Panc1 (cell line): ENCODE measurements at places on chromosomes 5 and 9. TPM values are rescaled to one million over a fixed set of nuclear protein-coding genes. Genes with fewer than 3 reads are reported as not detected.

GRCh38 chr5:91416491-91416890, 33.4 kb upstream of the ARRDC3 start:
- no peak for DNase-seq
- H3K27ac ChIP-seq: no peak overlapping the region
- no peaks in the 10 kb centered on the region for H3K27me3 ChIP-seq
- H3K36me3 ChIP-seq: no peaks in the 10 kb centered on the region
- H3K4me1 ChIP-seq: peaks cover 2% of the 10 kb centered on the region
- H3K4me3 ChIP-seq: no peak overlapping the region

DNA sequence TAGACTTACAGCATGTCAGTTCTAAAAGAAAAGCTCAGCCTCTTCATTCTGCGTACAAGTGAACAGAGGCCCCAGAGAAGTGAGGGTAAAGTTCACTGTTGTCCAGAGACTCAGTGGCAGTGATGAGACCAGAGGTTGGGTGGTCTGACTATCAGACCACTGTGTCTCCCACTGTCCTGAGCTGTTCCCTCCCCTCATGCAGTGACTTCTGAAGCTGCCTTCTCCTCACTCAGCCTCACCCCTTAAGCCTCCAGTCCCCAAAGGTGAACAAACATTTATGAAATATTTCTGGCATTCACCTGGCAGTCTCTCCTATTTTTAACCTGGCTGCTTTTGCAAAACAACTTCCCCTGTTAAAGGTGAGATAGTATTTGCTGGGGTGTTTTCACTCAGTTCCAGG, 54.7 kb downstream of the ABLIM3 start:
- H3K4me3 ChIP-seq: no peak overlapping the region
- DNase-seq: no peak
- H3K4me1 ChIP-seq: no peaks in the 10 kb centered on the region
- H3K27ac ChIP-seq: no peak overlapping the region
- H3K36me3 ChIP-seq: no peaks in the 10 kb centered on the region

The IL5 gene
- total RNA-seq: not detected

The TMEM252 gene
- not detected for total RNA-seq

The CSNK1G3 gene
- 40.8 TPM for total RNA-seq

- H3K27ac ChIP-seq: no peak overlapping the region
- H3K4me3 ChIP-seq: no peak overlapping the region
- H3K4me1 ChIP-seq: no peaks in the 10 kb centered on the region
- no peaks in the 10 kb centered on the region for H3K36me3 ChIP-seq
Measured at GRCh38 chr9:117302487-117302886, 112.4 kb downstream of the ASTN2 start.

- no peak for DNase-seq
- H3K36me3 ChIP-seq: no peaks in the 10 kb centered on the region
- no peak overlapping the region for H3K27ac ChIP-seq
- H3K4me3 ChIP-seq: no peak overlapping the region
- no peaks in the 10 kb centered on the region for H3K27me3 ChIP-seq
Measured at GRCh38 chr5:178426326-178427130, 163.7 kb downstream of the COL23A1 start.

GRCh38 chr5:171308453-171309275, at the start of gene TLX3:
TLX3 (plus strand) TSS chr5:171309248; CDS start chr5:171309366, 118 bp downstream.
- H3K36me3 ChIP-seq: no peaks in the 10 kb centered on the region
- H3K4me3 ChIP-seq: no peak within 1 kb of the TSS
- no peak within 1 kb of the TSS for H3K27ac ChIP-seq
- H3K27me3 ChIP-seq: peaks cover 2% of the 10 kb centered on the region; the same call in 1 of the 2 replicates

DNA sequence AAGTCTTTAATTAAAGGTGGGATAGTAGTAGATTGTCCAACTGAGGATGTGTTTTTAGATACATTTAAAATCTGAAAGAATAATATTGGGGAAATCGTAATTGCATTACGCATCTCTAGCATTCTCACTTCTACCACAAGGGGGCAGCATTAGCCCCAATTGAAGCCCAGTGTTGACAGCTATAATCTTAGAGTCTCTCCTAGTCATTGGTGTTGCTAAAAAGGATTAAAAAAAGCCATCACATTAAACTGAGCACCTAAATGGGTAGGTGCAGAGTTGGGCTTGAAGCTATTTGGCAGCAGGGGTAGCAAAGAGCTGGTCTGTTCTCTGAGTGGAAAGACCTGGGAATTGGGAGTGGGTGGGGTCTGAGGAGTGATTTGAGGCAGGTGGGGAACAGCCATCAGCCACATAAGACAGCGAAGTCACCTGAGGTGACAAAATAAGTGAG, 177.2 kb downstream of the OSTF1 start:
- no peak overlapping the region for H3K27ac ChIP-seq
- DNase-seq: peak; percentile 5
- H3K4me3 ChIP-seq: no peak overlapping the region
- no peaks in the 10 kb centered on the region for H3K4me1 ChIP-seq
- H3K36me3 ChIP-seq: no peaks in the 10 kb centered on the region
- H3K27me3 ChIP-seq: no peaks in the 10 kb centered on the region

DNA sequence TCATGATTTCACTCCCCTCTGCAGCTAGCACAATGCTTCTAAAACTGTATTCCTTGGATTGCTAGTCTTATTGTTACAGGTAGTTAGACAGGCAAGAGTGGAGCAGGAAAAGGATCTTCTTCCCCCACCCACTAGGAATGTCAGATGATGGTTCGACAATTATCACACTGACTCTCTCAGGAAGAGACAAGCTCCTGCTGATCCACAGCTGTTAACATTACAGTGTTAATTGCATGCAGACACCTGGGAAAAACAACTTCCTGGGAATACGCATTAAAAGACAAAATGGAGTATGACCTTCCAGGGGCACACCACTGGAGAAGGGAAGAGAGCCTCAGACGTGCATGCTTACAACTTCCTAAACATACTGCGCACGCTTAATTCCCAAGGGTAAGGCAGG, 46.2 kb upstream of the LIFR start:
- H3K36me3 ChIP-seq: no peaks in the 10 kb centered on the region
- H3K4me3 ChIP-seq: no peak overlapping the region
- peaks cover 23% of the 10 kb centered on the region for H3K4me1 ChIP-seq
- no peak overlapping the region; the same call in 1 of the 2 replicates for H3K27ac ChIP-seq

DNA sequence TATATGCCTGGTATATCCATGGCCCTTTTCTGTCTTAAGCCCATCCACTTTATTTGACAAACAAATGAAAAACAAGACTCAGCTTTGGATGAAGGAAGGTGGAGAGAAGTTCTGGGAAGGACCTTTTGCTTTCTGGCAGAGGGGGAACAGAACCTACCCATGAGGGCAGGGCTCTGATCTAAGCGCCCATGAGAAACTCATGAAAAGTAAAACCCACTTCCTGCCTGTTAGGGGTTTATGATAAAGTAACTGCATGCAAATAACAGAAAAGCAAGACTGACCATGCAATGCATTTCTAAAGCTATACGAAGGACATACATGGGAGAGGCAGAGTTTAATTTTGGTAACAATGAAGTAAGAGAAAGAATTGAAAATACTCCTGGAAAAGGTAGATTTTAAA, 181.9 kb upstream of the ADRA1B start:
- no peak overlapping the region for H3K4me3 ChIP-seq
- no peak overlapping the region for H3K27ac ChIP-seq
- no peak for DNase-seq
- no peaks in the 10 kb centered on the region for H3K4me1 ChIP-seq
- H3K36me3 ChIP-seq: no peaks in the 10 kb centered on the region

- H3K27ac ChIP-seq: no peak overlapping the region
- no peak for DNase-seq
- H3K4me1 ChIP-seq: no peaks in the 10 kb centered on the region
- no peak overlapping the region for H3K4me3 ChIP-seq
Measured at GRCh38 chr9:70449461-70449860, 35.0 kb upstream of the KLF9 start.

GRCh38 chr9:93096131-93096802, at the start of gene CARD19:
CARD19 (plus strand) TSS chr9:93096217; CDS start chr9:93096346, 129 bp downstream.
- H3K4me3 ChIP-seq: peak within 1 kb of the TSS; percentile 67
- no peaks in the 10 kb centered on the region for H3K27me3 ChIP-seq
- no peak for DNase-seq
- H3K27ac ChIP-seq: peak within 1 kb of the TSS; percentile 90
- H3K4me1 ChIP-seq: peaks cover 26% of the 10 kb centered on the region
- H3K36me3 ChIP-seq: peaks cover 4% of the 10 kb centered on the region; the same call in 1 of the 2 replicates

- H3K4me3 ChIP-seq: no peak overlapping the region
- DNase-seq: no peak
- no peak overlapping the region for H3K27ac ChIP-seq
- no peaks in the 10 kb centered on the region for H3K36me3 ChIP-seq
- H3K27me3 ChIP-seq: no peaks in the 10 kb centered on the region
Measured at GRCh38 chr9:90871327-90871935, 69.8 kb downstream of the SYK start.

GRCh38 chr9:105385381-105385985, 62.4 kb upstream of the FSD1L start:
- H3K4me3 ChIP-seq: peak overlapping the region; percentile 57
- H3K27ac ChIP-seq: no peak overlapping the region
- no peaks in the 10 kb centered on the region; the same call in 1 of the 2 replicates for H3K36me3 ChIP-seq
- H3K27me3 ChIP-seq: no peaks in the 10 kb centered on the region
- peak; percentile 12 for DNase-seq

The HAVCR1 gene
- total RNA-seq: 0.36 TPM

- no peak overlapping the region for H3K4me3 ChIP-seq
- no peaks in the 10 kb centered on the region for H3K27me3 ChIP-seq
- H3K36me3 ChIP-seq: no peaks in the 10 kb centered on the region
- no peaks in the 10 kb centered on the region for H3K4me1 ChIP-seq
- DNase-seq: no peak
Measured at GRCh38 chr5:113897748-113898147, 384.3 kb downstream of the YTHDC2 start.

- no peak overlapping the region for H3K4me3 ChIP-seq
- DNase-seq: no peak
- H3K4me1 ChIP-seq: no peaks in the 10 kb centered on the region
- no peaks in the 10 kb centered on the region for H3K36me3 ChIP-seq
- no peaks in the 10 kb centered on the region for H3K27me3 ChIP-seq
- H3K27ac ChIP-seq: no peak overlapping the region
Measured at GRCh38 chr5:123538670-123539459, 26.9 kb downstream of the CSNK1G3 start.

GRCh38 chr9:93059011-93059714, 662 bp downstream of the SUSD3 start:
- H3K27ac ChIP-seq: no peak overlapping the region
- peaks cover 19% of the 10 kb centered on the region for H3K4me1 ChIP-seq
- H3K4me3 ChIP-seq: peak overlapping the region; percentile 41
- DNase-seq: no peak
- no peaks in the 10 kb centered on the region for H3K27me3 ChIP-seq
- no peaks in the 10 kb centered on the region for H3K36me3 ChIP-seq

DNA sequence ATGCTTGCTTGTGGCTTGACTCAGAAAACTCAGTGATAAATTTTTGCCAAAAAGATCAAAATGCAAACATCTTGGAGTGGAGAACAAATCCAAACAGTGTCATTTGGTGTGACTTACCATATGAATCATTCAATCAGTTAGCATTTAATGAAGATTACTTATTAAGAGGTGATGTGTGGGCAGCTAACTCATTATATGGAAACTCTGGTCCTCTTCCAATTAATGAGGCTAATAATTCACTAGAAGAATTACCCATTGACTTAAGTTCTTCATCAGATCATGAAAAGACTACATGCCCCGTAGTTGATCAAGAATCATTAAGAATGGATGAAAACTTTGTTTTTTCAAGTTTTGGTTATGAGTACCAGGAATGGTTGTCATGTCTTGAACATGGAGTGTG, 141.8 kb downstream of the UNC13B start:
- no peak overlapping the region for H3K4me3 ChIP-seq
- no peaks in the 10 kb centered on the region for H3K4me1 ChIP-seq
- no peaks in the 10 kb centered on the region; the same call in 1 of the 2 replicates for H3K27me3 ChIP-seq

The WDR38 gene
- not detected for total RNA-seq

DNA sequence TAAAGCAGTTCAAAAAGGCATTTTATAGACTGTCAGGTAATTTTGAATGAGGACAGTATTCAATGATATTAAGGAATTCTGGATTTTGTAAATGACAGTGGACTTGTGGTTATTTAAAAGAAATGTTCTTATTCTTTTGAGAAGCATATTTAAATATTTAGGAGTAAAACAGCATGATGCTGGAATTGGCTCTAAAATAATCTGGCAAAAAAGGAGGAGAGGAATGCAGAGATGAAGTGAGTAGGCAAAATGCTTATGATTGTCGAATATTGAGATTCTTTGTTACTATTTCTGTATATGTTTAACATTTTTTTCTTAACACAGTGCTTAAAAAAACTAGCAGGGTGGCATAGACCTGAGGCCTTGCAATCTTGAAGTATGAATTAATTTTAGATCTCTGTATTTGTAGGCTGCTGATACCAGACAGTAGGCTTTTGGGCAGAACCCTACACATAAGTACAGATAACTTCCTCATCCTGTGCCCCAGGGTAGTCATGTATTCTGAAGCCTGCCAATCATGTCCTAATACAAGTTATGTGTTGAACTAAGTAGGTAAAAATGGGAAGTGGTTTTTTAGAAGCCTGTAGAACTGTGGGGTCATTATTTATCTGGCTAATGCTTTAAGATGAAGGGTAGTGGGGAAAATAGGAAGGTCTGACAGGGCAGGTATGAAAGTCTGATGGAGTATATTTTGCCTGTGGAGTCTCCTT, 9.4 kb downstream of the CD180 start:
- no peak for DNase-seq
- H3K27me3 ChIP-seq: no peaks in the 10 kb centered on the region
- H3K4me3 ChIP-seq: no peak overlapping the region
- H3K4me1 ChIP-seq: no peaks in the 10 kb centered on the region

GRCh38 chr9:122218935-122219855, 9.6 kb downstream of the LHX6 start:
- H3K4me1 ChIP-seq: no peaks in the 10 kb centered on the region
- no peak overlapping the region for H3K4me3 ChIP-seq
- H3K27ac ChIP-seq: no peak overlapping the region
- DNase-seq: no peak

- H3K27ac ChIP-seq: peak overlapping the region; percentile 85
- peak overlapping the region; percentile 81 for H3K4me3 ChIP-seq
- H3K4me1 ChIP-seq: peaks cover 7% of the 10 kb centered on the region; the same call in 1 of the 2 replicates
- H3K36me3 ChIP-seq: peaks cover 2% of the 10 kb centered on the region
- no peaks in the 10 kb centered on the region for H3K27me3 ChIP-seq
Measured at GRCh38 chr9:122827761-122828093, 661 bp downstream of the PDCL start.

DNA sequence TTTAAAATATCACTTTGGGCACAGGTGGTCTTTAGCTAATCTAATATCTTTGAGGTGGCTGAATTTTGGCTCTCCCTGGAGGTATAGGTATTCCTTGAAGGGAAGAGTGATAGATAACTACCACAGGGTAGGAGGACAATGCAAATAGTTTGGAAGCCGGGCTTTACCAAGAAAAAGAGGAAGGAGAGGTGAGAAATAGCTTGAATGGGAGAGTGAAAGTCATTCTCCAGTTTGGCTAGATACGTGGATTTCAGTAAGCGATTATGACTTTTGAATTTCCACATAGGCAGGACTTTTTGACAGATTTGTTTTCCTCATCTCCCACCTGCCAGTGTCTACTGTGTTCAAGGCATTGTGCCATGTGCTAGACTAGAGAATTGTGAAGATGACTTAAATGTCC, 45.5 kb downstream of the RASA1 start:
- no peaks in the 10 kb centered on the region for H3K4me1 ChIP-seq
- H3K27ac ChIP-seq: no peak overlapping the region
- H3K36me3 ChIP-seq: no peaks in the 10 kb centered on the region
- H3K27me3 ChIP-seq: no peaks in the 10 kb centered on the region
- H3K4me3 ChIP-seq: no peak overlapping the region

The NIM1K gene
- 0.59 TPM for total RNA-seq
